ENCODE measurements at places on chromosomes 3 and 15.

DNA sequence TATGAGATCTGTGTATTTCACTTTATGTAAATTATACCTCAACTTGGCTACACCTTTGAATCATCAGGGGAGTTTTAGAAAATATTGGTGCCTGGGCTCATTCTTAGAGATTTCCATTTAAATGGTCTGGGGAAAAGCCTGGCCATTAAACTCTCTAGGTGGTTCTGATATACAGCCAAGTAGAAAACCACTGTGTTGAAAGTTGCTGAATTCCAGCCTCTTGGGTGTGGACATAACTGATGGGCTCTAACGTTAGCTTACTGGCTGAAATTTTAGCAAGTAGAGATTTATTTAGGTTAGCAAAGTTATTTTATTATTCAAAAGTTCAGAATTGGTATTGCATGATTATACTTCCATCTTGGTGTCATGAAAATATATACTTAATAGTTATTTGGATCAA is 84.1 kb downstream of the ATG7 start:
- DNase-seq: no peak

- DNase-seq: no peak
These were observed 247.8 kb upstream of the PEX5L start for GRCh38 chr3:180284331-180285110.

DNA sequence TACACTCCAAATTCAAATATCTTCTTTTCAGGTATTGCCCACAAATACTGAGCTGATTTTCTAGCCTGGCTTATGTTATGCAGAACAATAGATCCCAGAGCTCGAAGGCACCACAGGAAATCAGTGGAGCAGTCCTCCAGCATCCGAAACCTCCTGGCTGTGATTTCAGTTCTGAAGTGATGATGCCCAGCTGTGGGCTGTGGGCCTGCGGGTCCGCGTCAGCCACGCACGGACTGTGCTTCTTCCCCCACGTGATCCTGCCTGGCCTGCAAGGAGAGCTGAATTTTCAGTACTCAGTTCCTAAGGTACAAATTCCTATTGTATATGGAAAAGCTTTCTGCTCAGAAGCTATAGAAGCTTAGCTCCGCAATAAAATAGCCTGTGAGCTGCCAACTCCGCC is 96.2 kb downstream of the OCA2 start:
- no peak for DNase-seq

- no peak for DNase-seq
These were observed 26.8 kb upstream of the SLCO2A1 start for GRCh38 chr3:134056464-134056891.

- no peak for DNase-seq
These were observed 10.7 kb upstream of the VPS8 start for GRCh38 chr3:184801241-184801785.

DNA sequence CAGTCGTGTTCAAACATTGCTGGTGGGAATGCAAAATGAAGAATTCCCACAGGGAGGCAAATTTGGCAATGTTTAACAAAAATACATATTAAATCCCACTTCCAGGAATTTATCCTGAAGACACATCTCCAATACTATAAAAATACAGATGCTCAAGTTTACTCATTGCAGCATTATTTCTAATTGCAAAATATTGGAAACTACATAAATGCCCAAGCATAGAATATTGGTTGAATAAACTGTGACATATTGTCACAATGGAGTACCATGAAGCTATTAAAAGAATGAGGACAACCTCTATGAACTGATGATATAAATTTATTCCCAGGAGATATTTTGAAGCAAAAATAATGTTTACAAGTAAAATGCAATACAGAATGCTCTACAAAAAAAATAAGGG is 49.7 kb upstream of the UBE2E2 start:
- no peak for DNase-seq

DNA sequence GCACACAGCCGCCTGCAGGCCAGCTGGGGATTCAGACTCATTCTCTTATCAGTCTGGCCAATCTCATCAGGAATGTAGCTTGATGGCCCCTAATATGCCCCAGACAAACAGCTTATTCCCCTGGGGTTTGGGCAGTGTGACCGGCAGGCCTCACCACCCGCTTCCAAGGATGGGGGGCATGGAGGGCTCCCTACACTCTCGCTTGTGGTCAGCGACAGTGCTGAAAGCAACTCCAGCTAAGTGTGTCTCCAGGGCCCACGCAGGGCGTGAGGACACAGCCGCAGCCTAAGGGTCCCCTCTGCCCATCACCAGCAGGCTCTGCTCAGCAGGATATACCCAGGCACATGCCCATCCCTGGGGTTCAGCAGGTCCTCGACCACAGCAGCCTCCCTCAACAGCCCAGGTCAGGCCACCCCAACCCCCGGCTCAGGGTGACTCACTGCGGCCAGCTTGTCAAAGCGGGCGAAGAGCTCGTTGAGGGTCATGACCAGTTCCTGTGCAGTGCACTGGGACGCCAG is 116.7 kb downstream of the ADCY5 start:
- no peak for DNase-seq

DNA sequence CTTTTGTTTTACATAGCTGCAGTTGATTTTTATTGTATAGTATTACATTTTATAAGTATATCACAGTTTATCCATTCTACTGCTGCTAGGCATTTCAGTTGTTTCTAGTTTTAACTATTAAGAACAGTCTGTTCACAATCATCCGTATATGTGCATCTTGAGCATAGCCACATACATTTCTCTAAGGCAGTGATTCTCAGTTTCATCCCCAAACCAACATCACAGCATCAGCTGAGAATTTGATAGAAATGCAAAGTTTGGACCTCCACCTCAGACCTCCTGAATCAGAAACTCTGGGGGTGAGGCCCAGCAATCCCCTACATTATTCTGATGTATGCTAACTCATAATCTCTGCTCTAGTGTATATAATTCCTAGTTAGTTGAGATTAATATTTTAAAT is 120.8 kb downstream of the VPS8 start:
- no peak for DNase-seq

DNA sequence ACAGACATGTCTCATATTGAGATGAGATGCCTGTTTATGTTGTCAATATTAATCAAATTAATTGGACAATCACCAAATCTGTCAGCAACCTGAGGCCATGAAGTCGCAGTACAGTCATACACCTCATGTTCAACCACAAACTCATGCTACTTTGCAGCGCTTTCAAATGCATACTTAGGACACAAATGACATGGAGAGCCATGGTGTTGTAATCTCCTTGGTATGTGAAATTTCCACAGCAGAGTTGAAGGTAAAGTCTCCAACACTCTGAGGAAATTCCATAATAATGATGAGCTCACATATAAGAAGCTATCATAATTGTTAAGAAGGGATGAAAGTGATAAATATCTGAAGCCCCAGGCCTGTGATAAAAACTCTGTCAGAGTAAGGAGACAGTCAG is 873.9 kb downstream of the MCTP2 start:
- no peak for DNase-seq

DNA sequence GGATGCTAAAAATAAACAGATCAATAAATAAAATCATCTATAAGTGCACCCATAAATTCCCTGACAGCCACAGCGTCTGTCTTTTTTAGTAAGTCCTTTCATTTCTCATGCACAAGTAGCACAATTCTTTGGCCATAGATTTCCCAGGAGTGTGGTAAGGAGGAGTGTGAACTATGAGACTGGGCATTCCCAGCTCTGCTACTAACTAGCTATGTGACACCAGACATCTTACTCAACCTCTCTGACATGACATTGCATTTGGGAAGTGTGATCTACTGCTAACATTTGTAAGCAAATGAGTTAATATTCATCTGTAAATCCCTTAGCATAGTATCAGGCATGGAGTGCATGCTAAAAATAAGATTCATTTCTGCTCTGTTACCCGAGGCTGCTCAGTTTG is 301.7 kb downstream of the NTRK3 start:
- no peak for DNase-seq

DNA sequence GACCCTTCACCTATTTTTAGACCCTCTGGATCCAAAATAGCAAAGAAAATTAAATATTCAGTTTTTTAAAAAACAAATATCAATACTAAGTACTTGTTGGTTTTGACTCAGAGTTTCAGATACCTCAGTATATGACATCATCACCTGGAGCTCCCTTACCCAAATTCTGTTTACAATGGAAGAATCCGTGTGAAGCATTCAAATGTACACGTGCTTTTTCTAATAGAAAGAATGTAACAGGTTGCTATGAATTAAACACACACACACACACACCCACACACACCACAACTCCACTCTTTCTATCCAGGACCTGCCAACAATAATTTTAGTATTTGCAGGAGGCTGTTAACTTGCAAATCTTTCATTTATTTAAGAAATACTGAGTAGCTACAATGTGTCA is 221.8 kb downstream of the THRB start:
- no peak for DNase-seq

DNA sequence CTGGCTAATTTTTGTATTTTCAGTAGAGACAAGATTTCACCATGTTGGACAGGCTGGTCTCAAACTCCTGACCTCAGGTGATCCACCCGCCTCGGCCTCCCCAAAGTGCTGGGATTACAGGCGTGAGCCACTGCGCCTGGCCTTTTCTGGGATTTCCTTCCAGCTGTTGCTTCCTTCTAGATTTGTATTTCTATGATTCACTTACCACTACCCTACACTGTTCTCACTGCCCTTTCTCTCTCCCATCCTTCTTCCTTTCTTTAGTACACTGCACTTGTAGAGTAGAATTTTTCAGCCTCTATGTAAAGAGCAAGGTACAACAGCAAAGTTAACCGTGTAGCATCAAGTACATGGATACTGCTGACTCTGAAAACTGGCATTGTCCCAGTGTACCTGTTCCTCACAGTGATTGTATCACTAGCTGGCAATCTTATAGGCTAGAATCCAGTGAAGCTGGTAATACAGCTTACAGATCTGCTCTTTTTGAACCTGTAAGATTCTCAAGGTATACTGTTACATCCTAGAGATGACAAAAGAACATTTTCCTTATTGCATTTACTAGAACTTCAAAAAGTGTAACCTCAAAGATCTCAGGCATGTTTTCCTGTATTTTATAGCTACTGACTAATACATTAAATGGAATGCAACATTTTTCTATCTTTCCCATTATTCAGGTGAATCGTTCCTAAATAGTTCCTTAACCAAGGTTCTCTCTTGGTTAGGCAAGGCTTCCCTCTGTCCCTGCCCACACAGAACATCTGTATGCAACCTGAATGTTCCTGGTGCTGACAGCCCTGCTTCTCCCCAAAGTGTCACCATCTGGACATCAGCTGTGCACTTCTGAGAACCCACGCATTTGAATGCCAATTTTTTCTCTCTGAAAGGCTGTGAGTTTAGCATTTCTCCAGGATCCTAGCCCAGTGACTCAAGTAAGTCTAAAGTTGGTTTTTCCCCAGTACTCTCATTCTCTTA is 74.1 kb upstream of the RAP2B start:
- DNase-seq: no peak

DNA sequence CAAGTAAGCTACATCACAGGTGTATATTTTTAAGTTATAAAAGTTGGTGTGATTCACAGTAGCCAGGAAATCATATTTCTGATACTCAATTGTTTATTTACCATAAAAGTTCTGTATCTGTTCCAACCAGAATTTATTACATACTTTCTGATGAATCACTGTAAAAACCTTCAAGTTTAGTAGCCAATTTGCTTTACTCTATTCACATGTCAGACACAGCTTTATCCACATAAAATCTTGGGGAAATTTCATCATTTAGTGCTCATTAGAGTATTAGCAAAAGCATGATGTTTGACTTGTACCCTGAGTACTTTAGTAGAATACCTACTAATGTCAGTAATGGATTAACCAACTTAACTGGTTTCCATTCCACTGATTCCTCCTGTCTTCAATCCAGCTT is 249.8 kb downstream of the POLQ start:
- DNase-seq: no peak

DNA sequence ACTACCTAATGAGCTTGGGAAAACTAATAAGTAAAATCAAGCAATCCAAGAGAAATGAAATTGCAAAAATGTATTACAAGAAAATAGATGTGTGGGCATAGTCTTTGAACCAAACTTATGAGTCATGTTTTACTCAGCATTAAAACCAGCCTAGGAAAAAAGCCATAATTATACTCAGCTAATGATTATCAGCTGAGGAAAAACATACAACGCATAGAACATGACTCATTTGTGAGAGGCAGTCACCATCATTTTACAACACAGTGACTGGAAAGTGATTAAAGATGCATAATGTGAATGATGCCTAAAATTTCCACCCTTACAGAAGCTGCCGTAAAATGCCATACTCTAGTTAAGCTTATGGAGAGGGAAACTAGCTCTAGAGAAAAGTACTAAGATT is 238.0 kb upstream of the EOMES start:
- no peak for DNase-seq

DNA sequence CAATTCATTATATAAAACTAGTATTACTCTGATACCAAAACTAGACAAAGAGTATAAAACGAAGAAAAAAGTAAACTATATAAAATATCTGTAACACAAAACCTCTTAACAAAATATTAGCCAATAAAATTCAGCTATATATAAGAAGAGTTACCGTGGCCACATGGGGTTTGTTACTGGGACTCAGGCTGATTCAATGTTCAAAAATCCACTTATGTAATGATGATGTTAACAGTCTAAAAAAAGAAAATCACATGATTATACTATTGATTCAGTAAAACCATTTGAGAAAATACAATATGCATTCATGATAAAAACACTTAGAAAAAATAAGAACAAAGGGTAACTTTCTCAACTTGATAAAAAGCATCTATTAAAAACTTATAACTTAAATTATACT is 18.3 kb downstream of the P2RY1 start:
- DNase-seq: no peak

DNA sequence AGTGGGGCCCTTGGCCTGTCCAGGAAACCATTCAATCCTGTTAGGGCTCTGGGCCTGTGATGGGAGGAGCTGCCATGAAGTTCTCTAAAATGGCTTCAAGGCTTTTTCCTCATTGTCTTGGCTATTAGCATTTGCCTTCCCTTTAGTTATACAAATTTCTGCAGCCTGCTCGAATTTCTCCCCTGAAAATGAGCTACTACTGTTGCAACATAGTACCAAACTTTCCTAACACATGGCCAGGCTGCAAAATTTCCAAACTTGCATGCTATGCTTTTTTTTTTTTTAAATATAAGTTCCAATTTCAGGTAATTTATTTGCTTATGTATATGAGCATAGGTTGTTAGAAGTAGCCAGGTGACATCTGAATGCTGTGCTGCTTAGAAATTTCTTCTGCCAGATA is 560.8 kb upstream of the TBL1XR1 start:
- DNase-seq: no peak

DNA sequence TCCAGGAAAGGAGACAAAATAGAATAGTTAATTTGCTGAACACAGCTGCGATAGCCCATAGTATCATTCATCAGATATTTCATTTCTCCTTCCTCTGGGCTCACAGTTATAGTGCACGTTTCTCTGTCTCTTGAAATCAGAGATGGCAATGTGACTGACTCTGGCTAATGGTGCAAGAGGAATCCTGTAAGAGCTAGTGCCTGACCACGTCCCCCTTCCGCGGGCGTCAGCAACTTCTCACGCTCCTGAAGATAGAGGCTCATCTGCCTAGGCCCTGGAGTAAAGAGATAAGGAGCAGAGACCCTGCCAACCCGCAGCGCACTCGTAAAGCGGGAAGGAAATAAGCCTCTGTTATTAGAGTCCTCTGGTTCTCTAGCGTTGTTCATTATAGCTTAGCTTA is 391.8 kb downstream of the VPS13C start:
- no peak for DNase-seq

- no peak for DNase-seq
These were observed 47.9 kb downstream of the TM2D3 start for GRCh38 chr15:101604124-101604874.

Measured in NCI-H2171 (cell line).